Stimulated activated CD8-positive, alpha-beta memory T cell treated with anti-CD3 and anti-CD28 coated beads, Interleukin-2, amount 100 ng/mL, for 1 hour (primary cell): ENCODE measurements at places on chromosomes 7 and 10.

- DNase-seq: no peak
Observed at GRCh38 chr7:27244488-27245123, 2.0 kb downstream of the EVX1 start.

GRCh38 chr7:26937939-26938623 lies 73.7 kb upstream of the SKAP2 start:
- no peak for DNase-seq

DNA sequence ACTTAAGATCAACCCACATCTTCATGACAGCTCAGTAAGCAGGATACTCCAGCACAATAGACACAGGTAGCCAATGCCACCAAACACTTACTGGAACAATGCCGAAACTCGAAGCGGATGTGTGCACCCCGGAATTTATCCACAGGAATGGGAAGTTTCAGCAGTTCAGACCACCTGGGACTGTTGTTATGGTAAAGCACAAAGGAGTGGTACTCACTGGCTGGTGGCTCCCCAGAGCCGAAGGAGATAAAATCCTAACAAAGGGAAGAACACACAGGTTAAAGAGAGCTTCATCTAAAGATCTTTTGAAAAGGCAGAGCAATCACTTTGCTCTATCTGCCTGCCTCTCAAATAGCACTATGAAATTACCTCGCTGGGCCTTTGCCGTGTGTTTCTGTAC lies 305.9 kb downstream of the DOCK4 start:
- DNase-seq: no peak

GRCh38 chr7:35694161-35694783 lies 663 bp downstream of the HERPUD2 start:
- DNase-seq: no peak

DNA sequence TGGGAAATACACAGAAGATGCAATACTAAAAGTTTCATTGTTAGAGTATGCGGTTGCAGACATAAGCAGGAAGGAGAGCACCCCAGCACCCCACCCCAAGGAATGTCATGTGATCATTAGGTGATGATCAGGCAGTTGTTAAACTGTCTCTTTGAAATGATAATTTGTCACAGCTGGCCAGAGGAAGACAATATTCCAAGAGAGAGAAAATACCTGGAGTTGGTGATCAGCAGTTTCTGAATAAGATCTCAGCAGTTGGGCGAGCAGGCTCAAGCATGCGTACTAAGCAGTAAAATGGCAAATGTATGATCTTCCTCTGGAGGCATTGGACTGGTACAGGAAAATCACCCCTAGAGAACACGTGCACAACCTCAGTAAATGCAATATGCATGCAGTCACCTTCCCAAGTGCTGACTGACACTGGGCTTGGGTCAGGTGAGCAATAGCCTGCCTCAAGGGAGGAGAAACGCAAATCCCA lies 250.1 kb upstream of the MBL2 start:
- DNase-seq: no peak

GRCh38 chr7:148590471-148590870 lies at the start of gene C7orf33:
C7orf33 (plus strand) TSS chr7:148590766; CDS start chr7:148590926, 160 bp downstream.
- DNase-seq: no peak

- DNase-seq: no peak
Observed at GRCh38 chr7:127383123-127383835, 9.2 kb downstream of the ZNF800 start.

- no peak for DNase-seq
Observed at GRCh38 chr10:132787495-132788179, 1.7 kb upstream of the NKX6-2 start.

DNA sequence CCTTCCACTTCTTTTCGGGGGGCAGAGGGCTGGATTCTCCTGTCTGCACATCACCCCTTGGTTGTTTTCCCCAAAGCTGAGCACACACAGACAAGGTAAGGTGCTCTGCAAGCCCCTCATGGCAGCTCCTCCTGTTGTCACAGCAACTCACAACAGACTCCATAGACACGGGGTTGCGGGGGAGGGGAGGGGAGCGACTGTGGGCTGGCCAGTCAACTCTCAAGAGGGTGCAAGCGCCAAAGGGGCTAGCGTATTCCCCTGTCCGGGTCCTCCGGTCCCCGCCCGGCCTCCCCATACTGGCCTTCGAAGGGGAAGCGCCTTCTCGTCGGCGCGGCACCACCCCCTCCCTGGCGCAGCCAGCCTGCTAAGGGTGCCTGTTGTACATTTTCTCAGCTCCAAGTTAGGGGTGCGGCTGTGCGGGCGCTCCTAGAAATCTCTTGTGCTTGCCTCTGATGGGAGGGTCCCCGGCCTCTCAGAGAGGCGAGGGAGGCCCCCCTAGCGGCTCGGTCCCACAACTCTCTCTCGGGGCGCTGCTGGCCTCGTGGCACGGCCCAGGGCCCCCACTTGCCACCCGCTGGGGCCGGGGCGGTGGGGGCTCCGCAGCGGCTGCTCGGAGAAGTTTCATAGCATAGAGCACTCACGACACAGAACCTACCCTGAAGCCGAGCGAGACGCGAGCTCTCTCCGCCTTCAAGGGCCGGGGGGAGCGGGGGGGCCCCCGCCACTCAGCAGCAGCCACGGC lies 498 bp downstream of the RHOBTB1 start:
- no peak for DNase-seq
